ENCODE measurements at places on chromosomes 7 and 10. TPM values are rescaled to one million over a fixed set of nuclear protein-coding genes. Genes with fewer than 3 reads are reported as not detected.

The C7orf33 gene
- not detected for total RNA-seq

The SGCE gene
- total RNA-seq, result 113 TPM

The CEP55 gene
- 7.8 TPM for total RNA-seq

- DNase-seq, result no peak
These were observed 139.4 kb upstream of the AKR1E2 start for GRCh38 chr10:4686644-4686996.

GRCh38 chr7:102810916-102811315, 62.1 kb downstream of the FAM185A start:
- DNase-seq, result no peak

GRCh38 chr7:99137411-99138180, 6.3 kb downstream of the SMURF1 start:
- DNase-seq, result peak; percentile 6

DNA sequence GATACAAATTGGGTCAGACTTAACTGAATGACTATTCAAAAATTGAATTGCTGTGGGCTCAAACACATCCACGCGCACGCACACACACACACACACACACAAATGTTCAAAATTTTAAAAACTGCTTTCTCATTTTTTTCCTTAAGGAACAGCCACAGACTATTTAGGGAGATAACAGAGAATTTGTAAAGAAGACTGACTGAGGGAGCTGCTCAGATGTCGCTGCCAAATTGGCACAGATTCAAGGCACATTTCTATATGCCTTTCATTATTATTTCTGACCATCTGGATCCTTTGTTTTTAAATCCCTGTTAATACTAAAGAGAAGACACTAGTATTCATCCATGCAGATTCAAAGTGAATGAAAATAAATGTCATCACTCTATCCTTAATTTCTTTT, 154.8 kb downstream of the DGKB start:
- peak; percentile 55 for DNase-seq

DNA sequence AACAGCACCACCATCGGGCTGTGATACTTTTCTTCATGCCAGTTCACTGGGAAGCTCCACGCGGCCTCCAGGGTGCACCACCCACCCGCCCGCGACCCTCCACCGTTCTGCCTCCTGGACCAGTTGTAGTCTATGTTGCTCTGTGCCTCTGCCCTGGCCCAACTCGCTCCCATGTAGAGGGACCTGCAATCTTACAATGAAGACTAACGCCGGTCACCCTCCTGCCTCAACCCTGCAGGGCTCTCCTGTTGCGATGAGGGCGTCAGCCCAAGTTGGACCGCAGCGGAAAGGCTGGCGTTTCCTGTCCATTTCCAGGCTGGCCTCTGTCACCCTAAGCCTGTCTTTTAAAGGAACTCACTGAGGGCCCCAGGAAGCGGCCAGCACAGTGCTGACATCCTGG, 34.9 kb downstream of the IL15RA start:
- no peak for DNase-seq

- peak; percentile 77 for DNase-seq
These were observed 159.4 kb upstream of the MEOX2 start for GRCh38 chr7:15845868-15846267.

DNA sequence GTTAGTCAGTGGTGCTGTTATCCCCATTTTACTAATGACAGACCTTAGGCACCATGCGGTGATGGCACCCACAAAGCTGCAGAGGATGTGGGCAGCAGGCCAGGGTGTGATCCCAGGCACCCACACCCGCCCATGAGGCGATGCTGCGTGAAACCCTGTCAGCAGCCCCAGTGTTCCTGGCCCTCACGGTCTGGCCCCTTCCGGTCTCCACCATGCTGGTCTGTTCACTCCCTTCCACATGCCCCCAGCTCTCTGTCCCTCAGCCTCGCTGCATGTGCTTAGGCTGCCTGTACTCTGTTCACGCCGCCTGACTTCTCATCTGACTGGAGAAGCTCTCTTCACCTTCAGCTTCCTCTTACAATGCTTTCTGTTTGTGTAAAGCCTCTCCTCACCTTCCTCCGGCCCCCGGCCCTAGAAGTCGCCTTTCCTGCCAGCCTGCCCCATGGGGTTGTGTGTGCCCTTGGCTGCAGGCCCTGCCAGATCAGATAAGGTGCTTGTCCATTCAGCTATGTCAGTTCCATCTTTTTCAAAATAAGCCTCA, 17.6 kb upstream of the ORAI2 start:
- no peak for DNase-seq

The SFRP4 gene
- 5.0 TPM for total RNA-seq

The NRG3 gene
- total RNA-seq, result 0.39 TPM

GRCh38 chr7:75795831-75796285, 17.7 kb downstream of the CCL24 start:
- no peak for DNase-seq

- peak; percentile 82 for DNase-seq
These were observed 29.9 kb downstream of the RNLS start for GRCh38 chr10:88553116-88553752.

- no peak for DNase-seq
These were observed 53.3 kb downstream of the FIGNL1 start for GRCh38 chr7:50396856-50397255.

The GRID1 gene
- 2.7 TPM for total RNA-seq

- DNase-seq, result no peak
These were observed 130.8 kb downstream of the ZNF467 start for GRCh38 chr7:149642589-149642988.

DNA sequence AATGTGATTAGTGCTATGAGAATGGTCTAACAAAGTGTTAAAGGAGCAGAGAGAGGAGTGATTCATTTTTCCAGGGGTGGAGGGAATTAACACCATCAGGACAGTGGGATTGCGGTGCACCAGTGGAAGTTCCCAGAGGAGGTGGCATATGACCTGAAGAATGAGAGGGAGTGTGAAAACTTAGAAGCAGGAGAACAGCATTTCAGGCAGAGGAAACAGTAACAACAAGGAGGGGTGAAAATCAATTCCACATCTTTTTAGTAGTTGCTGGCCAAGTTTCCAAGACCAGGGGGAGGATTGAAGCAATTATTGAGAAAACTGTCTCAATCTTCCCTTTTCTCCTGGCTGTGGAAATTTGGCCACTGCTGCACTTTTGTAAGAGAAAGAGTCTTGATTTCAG, 23.7 kb upstream of the CCDC172 start:
- DNase-seq, result peak; percentile 76

GRCh38 chr7:110877016-110877415, 213.9 kb upstream of the LRRN3 start:
- DNase-seq, result no peak

The PRPS1L1 gene
- not detected for total RNA-seq

The MBL2 gene
- not detected for total RNA-seq

- DNase-seq, result peak; percentile 33
These were observed 106.7 kb downstream of the TES start for GRCh38 chr7:116316838-116317628.

DNA sequence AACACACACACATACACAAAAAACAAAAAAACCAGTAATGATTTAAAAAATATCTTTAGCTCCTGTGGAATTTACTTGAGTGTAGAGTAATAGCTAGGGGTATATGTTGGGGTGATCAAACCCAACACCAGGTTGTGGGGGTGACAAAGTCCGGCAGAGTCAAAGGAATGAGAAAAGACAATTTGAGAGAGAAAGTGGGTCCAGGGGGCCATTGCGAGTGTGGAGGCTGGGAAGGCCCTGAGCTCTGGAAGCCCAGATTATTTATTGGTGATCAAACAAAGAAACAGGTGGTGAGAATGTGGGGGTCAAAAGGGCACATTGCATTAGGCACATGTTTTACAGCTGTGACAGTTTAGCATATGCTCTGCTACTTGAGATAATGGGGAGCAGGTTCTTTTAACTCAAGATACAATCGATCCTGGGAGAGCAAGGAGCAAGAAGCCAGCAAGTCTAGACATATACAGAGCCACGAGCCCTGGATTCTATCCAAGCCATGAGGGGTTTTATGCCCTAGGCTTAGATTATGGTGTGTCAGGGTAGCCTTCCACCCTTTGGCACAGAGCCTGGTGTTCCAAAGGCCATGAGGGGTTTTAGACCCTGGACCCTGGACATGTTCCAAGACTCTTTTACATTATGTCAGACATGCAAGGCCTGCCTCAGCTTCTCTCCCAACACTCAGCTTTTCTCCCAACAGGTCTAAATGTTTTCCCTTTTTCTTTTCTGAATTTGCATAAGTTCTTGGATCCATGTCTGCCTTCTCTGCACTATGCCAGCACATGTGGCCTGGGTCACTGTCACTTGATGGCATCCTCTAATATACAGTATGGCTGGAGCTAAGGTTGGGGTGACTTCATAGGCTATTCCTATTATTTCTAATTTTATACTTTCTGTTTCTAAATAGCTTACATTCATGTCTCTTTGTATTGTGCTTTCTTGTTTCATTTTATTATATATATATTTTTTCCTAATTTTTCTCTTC, 48.6 kb upstream of the MKI67 start:
- no peak for DNase-seq

The CLDN4 gene
- 75.4 TPM for total RNA-seq

GRCh38 chr10:103915796-103916195, 2.2 kb downstream of the STN1 start:
- DNase-seq, result no peak

The SRRT gene
- total RNA-seq, result 42.6 TPM

DNA sequence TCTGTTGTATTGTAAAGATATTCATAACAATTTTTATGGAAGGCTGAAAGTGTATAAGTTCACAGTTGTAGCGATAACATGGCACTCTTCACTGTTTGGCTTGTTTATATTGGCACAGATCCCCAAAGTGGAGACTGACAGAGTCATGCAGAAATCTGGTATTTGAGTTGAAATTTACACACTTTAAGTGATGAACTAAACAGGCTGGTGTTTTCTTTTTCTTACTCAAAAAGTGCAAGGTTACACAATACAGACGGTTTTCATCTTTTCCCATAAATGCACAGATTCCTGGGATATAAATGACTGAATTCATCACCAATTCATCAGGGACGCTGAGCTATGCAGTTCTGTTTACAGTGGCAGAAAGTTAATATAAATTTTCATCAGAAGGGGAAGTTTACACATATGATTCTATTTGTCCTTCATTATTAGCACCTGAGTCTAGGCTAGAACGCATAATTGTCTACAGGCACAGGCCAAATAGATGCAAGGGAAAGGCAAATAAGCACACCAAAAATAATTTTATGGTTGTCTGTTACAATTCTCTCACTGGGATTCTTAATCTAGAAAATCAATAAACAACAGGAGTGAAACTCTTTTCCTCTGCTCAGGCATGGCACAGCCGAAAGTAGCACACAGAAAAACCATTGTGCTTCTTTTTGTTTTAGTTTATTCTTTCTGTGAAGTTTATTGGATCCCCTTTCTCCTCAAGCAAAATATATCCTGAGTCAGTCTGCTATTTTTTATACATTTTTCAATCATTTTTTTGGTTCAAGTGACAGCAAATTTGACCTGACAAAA, 88.0 kb downstream of the FOXP2 start:
- DNase-seq, result peak; percentile 14

The TMEM270 gene
- total RNA-seq, result not detected

GRCh38 chr10:58818900-58819299, 306.2 kb downstream of the BICC1 start:
- DNase-seq, result peak; percentile 69

- DNase-seq, result peak; percentile 4
These were observed 45.6 kb upstream of the SCIN start for GRCh38 chr7:12524794-12525386.

- no peak for DNase-seq
These were observed 442.4 kb downstream of the TYW1 start for GRCh38 chr7:67438913-67439505.

- no peak for DNase-seq
These were observed 58.8 kb upstream of the GPR26 start for GRCh38 chr10:123607386-123607785.

The SLC13A1 gene
- total RNA-seq, result not detected

GRCh38 chr7:47149208-47149839, 432.6 kb downstream of the TNS3 start:
- no peak for DNase-seq

The CLCN1 gene
- total RNA-seq, result 0.20 TPM

DNA sequence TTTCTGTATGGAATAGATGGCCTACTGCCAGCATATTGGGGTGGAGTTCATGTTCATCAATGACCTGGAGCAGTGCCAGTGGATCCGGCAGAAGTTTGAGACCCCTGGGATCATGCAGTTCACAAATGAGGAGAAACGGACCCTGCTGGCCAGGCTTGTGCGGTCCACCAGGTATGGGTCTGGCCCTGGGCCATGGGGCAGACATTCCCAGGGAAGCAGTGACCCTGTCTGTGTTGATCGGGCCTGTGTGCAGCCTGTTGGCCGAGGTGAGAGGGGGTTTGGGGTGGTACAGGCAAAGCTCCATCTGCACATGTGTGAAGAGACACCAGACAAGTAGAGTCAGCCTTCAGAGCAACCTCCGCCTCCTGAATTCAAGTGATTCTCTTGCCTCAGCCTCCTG, 67.3 kb downstream of the OGDH start:
- DNase-seq, result no peak

- no peak for DNase-seq
These were observed 228.7 kb upstream of the KLF6 start for GRCh38 chr10:4013651-4014121.

The CRHR2 gene
- total RNA-seq, result 0.20 TPM

The CHST3 gene
- 19.5 TPM for total RNA-seq

The LRRD1 gene
- total RNA-seq, result 0.30 TPM

GRCh38 chr10:93768892-93769291, 11.2 kb downstream of the LGI1 start:
- DNase-seq, result no peak

DNA sequence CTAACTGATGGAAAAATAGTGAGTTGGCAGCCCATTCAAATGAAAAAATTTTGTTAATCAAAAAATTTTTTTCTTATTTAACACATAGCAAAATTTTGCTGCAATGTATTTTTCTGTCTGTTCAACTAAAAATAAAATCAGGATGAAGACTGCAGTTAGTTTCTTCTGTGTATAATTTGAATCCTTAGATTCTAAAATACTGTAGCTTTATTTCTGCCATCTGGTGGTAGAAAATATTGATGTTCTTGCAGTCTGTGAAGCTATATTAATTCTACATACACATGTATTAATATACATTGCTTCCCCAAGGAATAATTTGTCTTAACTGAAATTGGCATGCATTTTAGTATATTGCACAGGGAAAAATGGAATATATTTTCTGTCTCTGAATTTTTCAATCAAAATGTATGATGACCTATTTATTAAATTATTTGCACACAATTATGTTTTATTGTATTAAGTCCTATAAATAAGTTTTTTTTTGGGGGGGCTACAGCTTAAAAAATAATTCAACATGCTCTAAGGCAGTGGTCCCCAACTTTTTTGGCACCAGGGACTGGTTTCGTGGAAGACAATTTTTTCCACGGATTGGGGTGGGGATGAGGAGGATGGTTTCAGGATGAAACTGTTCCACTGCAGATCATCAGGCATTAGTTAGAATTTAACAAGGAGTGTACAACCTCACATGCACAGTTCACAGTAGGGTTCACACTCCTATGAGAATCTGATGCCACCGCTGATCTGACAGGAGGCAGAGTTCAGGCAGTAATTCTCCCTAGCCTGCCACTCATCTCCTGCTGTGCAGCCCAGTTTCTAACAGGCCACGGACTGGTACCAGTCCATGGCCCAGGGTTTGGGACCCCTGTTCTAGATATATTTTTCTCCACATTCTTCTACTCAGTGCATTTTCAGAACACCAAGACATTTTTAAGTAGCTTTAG, 119.4 kb downstream of the GNAT3 start:
- DNase-seq, result peak; percentile 33

GRCh38 chr10:88879534-88880281, at the start of gene STAMBPL1:
TSS of gene STAMBPL1 (plus strand) at chr10:88880245. CDS start at chr10:88901709, 21,464 bp downstream.
- no peak for DNase-seq
